ENCODE measurements at places on chromosomes 16 and 17.

DNA sequence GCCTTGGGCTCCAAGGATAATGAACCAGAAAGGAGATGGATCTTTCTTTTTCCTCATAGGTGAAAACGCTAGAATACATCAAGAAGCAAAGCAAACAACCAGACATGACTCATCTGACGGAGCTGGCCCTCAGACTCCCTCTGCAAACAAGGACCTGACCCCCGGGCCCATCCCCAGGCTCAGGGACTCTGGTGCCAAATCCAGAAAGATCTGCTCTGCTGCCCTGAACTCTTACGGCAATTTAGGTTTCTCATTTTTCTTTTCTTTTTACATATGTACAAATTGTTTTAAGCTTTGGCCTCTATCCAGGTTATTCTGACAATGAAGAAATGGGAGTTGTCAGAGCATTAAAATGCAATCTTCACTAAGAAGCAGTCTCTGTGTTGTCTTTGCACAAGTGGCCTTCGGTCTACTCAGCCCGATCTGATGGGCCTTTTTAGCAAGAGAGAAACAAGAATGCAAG is 17.7 kb downstream of the KNOP1 start:
- DNase-seq = no peak

DNA sequence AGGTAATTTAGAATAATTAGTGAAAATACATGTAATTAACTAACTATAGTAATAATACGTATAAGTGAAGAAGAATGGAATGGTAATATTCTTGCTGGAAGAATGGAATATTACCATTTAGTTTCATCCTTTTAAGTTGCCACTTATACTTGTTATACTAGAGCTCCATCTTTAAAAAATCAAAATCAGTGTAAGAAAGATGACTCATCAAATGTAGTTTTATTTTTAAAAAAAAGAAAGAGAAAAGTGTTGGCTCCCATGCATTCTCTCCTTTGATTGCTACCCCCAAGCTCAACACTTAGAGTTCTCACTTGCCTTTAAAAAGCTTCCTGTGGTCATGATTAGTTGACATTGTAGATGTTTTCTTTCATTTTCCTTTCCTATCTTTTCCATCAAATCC is 82.4 kb upstream of the KIF2B start:
- DNase-seq = no peak

DNA sequence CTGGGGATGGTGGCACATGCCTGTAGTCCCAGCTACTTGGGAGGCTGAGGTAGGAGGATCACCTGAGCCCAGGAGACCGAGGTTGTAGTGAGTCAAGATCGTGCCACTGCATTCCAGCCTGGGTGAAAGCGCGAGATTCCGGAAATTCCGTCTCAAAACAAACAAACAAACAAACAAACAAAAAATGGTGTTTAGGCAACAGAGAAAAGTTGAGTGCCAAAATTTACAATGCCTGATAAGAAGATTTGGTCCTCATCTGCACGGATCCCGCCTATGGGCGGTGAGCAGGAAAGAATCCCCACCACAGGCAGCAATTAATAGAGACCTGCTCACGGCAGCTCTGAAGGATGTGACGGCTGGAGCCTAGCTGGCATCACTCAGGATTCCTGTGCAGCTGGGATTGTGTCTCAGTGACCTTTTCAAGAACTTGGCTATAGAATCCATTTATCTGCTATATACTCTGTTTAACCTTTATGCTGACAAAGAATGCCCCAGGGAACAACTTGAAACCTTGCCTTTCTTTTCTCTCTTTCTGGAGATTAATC is 14.0 kb upstream of the TEX2 start:
- DNase-seq = no peak

GRCh38 chr16:60166-60565 is 6.5 kb downstream of the SNRNP25 start:
- no peak for DNase-seq

DNA sequence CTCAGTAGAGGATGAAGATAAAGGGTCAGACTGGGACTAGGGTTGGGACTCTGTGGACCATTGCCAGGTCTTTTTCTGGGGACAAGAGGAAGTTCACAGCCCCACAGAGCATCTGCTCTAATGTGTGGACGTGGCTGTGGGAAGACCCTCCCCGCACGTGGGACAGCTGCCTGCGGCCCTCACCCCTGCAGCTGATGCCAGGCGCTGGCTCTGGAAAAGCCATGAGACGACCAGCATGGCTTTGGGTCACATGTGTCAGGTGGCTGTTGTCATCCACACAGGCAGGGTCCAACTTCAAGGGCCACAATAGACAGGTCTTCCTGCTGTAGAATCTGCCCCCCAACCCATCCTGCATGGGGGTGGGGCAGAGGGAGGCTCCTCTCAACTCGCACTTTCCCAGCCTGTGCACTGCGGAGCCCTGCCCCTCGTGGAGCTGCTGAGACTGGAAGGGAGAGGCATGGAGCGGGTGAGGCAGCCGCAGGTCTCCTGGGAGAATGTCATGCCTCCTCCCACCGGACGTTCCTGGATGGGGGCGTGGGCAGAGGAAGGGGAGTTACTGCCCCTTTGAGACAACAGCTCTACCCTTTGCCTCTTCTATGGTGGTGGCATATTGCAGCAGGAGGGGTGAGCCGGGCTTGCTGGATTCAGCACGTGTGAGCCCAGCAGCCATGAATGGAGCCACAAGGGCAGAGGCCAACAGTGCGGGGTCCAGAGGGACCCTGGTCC is 53.4 kb downstream of the PIMREG start:
- DNase-seq = no peak

DNA sequence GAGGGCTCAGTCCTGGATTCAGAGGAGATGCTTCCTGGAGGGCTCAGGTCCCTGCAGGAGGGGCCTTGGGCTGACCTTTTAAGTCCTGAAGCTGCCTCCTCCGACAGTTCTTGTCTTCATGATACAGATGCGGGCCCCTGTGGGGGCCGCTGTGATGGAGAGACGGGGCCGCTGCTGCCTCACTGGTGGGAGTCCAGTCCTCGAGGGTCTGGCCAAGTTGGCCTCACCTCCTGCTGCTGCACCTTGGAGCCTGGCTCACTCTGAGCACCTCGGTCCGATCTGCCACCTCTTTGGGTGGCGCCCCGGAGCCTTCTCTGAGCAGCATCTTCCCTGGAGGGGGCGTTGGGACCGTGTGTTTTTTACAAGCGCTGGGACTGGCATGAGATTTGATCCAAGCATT is 79.1 kb downstream of the KLHDC4 start:
- no peak for DNase-seq

- DNase-seq = no peak
Observed at GRCh38 chr17:28497931-28498330, 8.2 kb upstream of the FOXN1 start.

GRCh38 chr16:57039148-57039812 is 49.9 kb downstream of the NLRC5 start:
- DNase-seq = no peak

GRCh38 chr16:31427441-31428278 is 500 bp downstream of the COX6A2 start:
- no peak for DNase-seq

DNA sequence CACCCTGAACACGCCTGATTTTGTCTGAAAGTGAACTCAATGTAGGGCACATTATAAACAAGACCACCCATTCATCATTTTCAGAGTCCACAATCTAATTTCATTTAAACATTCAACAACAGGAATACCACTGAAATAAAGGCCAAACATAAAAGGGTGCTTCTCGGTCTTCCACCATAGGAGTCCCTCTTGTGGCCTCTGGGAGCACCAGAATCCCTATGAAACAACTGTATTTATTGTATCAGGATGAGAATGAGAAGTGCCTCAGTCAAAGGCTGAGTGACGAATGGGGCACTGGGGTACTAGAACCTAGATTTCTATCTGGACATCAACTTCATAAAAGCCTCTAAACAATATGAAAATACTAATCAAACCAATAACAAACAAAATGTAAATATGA is 40.4 kb downstream of the NXPH3 start:
- DNase-seq = no peak

DNA sequence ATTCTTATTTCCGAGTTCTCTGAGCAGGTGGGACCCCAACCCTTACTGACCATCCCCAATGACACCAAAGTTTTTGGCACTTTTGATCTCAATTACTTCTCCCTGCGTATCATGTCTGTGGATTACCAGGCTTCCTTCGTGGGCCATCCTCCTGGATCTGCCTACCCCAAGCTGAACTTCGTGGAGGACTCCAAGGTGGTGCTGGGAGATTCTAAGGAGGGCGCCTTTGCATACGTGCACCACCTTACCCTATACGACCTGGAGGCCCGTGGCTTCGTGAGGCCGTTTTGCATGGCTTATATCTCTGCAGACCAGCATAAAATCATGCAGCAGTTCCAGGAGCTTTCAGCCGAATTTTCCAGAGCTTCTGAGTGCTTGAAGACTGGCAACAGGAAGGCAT is 868 bp downstream of the SMCR8 start:
- DNase-seq = no peak

GRCh38 chr17:42944211-42944610 is 20.0 kb downstream of the AARSD1 start:
- DNase-seq = no peak

DNA sequence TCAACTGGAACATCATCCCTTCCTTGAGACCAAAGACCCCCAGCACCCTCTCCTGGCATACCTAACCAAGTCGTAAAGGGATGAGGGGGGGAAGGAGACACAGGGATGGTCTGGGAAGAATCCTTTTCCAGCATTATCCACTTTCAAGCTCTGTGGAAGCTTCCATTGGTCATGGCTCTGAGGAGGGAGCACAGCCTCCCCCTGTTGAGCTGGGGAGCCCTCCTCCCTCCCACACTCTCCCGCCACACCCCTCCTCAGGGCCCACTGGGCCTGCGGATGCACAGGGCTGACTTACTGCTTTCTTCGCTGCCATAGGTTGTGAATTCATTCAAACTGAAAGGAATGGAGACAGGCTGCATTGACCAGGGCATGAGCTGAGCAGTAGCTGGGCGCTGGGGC is 12.4 kb downstream of the CSF3 start:
- DNase-seq = no peak

DNA sequence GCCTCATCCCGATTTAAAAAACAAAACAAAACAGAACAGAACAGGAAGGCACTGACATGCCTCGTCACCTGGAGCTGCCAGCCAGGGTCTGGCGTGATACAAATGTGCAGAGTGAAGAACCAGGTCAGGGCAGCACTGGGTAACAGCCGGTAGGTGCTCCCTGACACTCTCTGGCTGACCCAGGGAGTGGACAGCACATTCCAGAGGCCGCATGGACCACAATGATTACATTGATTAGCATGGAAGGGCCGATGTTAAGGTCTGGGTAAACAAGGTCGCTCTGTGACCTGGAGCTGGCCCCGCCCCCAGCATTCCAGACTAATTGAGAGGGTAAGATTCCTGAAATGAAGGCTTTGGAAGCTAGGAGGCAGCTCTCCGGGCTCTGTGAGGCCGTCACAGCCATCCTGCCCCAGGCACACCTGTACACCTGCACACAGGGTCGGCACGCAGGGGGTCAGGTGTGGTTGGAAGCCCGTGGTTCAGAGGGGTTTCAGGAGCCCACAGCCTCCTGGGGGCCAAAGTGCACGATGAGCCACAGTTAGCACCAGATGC is 21.4 kb downstream of the PIEZO1 start:
- no peak for DNase-seq

GRCh38 chr17:71455219-71455618 is 665.6 kb upstream of the SOX9 start:
- no peak for DNase-seq

- DNase-seq = no peak
Observed at GRCh38 chr17:15081008-15081407, 184.1 kb downstream of the PMP22 start.

- no peak for DNase-seq
Observed at GRCh38 chr16:87207509-87207908, 109.7 kb downstream of the C16orf95 start.

DNA sequence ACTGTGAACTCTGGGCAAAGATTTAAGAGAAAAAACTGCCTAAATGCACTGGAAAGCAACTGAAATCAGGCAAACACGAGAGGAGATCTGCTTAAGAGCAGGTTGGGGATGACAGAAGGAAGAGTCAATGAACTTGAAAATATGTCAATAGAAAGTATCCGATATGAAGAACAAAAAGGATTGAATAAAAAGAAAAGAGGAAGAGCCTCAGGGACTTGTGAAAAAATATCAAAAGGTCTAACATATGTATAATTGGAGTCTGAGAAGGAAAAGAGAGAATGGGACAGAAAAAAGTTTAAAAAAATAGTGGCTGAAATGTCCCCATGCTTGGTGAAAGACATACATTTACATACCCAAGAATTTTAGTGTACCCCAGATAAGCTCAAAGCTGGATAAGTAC is 195.5 kb downstream of the COPRS start:
- DNase-seq = no peak

GRCh38 chr16:4510747-4511426 is 27.7 kb downstream of the CDIP1 start:
- no peak for DNase-seq

GRCh38 chr16:50261707-50262235 is 4.6 kb upstream of the ADCY7 start:
- DNase-seq = no peak
